ENCODE measurements at places on chromosomes 5 and 9. TPM values are rescaled to one million over a fixed set of nuclear protein-coding genes. Genes with fewer than 3 reads are reported as not detected.

- DNase-seq: no peak
These were observed 726.5 kb upstream of the RIOK2 start for GRCh38 chr5:97909541-97909940.

DNA sequence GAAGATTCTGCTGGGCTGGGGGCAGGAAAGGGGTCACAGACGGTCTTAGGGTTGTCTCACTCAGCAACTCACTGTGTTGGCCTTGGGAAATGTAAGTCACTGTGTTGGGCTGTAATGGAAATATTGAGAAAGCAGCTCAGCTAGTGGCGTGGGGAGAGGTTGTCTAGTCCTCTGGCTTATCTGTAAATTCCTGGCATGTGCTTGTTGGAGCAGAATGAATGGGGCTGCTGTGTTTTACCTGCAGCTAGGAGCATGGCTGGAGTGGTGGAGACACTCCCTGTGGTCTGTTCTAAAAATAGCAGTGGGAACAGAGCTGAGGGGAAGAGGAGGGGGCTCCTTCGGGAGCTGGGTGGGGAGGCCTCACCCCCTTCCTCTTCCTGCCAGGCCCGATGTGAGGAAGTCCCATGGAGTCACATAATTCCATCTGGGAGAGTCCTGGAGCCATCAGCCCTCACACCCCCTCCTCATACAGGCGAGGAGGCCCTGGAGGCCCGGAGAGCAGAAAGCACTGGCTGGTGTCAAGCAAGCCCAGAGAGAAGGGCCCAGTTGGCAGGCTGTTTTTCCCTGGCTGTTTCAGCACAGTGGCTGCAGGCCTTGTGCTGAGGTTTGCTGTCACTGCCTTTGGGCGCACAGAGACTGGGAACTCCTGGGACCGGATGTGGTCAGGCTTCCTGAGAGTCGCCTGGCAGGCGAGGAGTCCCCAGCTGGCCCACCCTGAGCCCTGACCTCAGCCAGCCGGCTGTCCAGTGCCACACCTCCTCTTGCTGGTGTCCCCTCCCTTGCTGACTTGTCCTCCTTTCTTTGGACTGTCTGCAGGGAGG, 84.9 kb downstream of the RGS3 start:
- DNase-seq: no peak

DNA sequence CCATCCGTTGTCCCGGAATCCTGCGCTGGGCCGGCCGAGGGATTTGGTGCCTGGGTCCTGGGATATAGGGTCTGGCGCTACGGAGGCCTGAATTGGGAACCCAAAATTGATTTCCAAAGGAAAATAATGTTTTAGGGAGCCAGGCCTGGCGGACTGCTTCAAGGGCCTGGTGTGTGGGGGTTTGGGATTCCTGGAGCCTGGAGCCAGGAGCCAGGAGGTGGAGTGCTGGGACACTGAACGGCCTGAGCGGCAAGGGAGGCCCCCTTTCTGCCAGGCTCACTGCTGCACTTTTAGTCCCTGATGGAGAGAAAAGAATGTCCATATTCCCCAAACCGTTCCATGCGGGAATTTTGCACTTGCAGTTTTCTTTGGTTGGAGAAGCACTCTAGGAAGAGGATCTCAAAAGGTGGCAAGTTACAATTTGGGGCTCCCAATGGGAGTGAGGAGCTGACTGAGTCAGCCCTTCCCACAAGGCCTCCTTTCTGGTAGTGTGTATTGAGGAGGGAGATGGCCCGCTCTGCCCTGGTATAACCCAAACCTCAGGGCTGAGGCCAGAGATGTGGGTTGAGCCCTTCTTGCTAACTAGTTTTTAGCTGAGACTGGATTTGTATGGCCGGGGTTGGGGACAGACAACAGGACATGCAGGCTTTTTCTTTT, 2.2 kb downstream of the LMX1B start:
- DNase-seq: no peak

- peak; percentile 90 for DNase-seq
These were observed 117.5 kb downstream of the ZNF608 start for GRCh38 chr5:124628721-124629596.

FBP2 gene
- total RNA-seq: not detected

Data from osteocyte (in vitro differentiated cells).